G401 (cell line): ENCODE measurements at places on chromosomes 13 and 19. TPM values are rescaled to one million over a fixed set of nuclear protein-coding genes. Genes with fewer than 3 reads are reported as not detected.

- DNase-seq: peak; percentile 23
These were observed 50.9 kb upstream of the TPM4 start for GRCh38 chr19:16025108-16026101.

- peak; percentile 19 for DNase-seq
These were observed 21.3 kb upstream of the TINCR start for GRCh38 chr19:5588906-5589676.

DNA sequence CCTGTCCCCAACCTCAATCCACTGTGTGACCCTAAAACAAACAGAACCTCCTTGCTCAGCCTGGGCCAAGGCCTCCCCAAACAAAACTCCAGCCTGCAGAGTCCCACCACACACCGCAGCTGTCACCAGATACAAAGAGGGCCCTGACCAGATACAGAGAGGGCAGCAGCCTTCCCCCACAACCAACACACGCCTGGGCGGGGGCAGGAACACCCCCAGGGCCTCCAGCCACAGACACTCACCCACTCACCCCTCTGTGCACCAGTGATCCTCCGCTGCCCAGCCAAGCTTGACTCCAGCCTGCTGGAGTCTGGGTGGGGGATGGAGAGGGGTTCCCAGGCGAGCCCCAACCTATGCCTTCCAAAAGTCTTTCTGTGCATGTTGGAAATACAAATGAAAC is 5.9 kb upstream of the CIRBP start:
- no peak for DNase-seq

- no peak for DNase-seq
These were observed 48.4 kb downstream of the WASF3 start for GRCh38 chr13:26605845-26606244.

DNA sequence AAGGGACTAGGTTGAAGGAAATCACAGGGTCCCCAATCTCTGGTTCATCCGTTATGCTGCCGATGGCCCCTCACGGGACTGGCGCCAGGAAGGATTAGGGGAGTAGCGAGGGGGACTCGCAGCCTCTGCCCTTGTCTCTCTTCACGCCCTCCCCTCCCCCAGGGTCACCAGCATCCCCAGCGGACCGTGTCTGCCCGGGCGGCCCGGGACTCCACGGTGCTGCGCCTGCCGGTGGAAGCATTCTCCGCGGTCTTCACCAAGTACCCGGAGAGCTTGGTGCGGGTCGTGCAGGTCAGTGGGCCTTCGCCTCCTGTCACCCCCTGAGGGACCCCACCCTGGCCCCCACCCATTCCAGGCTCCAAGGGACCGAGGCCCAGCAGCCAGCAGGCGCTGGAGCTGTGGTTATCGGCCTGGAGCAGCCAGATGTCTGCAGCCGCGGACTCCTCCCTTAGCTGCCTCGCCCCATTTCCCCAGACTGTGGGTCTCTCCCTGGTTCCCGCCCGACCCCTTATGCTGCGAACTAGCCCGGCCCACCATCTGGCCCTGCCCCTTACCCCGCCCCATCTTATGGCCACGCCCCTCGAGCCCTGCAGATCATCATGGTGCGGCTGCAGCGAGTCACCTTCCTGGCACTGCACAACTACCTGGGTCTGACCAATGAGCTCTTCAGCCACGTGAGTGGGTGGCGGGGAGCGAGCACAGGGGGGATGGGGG is 5.4 kb downstream of the PNPLA6 start:
- DNase-seq: no peak

DNA sequence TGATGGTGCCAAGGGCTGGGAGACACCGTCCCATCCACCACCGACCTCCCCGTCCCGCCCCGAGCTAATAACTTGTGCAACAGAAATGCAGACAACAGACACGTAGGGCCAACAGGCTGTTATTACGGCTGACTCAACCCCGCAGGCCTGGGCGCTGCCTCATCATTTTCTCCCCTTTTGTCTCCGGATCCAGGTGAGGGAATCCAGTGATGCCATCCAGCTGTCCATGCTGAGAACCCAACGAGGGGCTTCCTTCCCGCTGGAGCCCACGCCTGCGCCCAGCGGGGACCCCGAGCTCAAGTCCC is 6.4 kb upstream of the DIRAS1 start:
- DNase-seq: no peak

- no peak for DNase-seq
These were observed 487 bp downstream of the RPS5 start for GRCh38 chr19:58387338-58388174.

DNA sequence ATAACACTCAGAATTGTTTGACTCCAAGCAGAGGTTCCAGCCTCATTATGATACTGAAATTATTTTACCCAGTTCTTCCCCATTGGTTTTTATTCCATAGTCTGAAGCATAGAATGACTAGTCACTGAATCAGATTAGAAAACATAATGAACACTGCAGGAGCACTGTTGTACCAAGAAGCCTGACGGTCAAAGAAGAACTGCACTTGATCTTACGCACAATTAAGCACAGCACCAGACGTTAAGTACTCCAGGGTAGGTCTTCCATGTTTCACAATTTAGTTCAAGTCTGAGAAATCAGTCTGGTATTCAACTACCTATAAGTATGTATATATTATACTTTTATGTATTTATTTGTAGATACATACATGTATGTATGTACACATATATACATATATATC is 973.5 kb upstream of the SPRY2 start:
- no peak for DNase-seq

DNA sequence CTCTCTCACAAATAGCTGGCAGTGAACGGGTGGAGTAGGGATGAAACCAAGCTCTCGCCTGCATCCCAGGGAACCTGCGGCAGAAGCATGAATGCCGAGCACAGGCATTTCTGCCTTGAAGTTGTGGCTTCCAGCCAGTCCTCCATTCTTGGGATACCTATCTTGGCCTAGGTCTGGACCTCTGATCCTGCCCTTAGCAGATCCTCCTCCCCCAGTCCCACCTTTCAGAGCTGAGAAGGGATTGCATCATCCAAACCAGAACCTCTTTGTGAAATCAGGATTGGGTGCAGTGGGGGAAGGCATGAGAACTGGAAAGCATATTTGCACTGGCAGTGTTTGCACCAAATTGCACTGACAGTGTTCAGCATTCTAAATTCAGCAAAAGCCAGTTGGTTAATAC is 5.8 kb downstream of the ZNF780A start:
- no peak for DNase-seq

- DNase-seq: no peak
These were observed at the start of gene PRTN3 for GRCh38 chr19:840519-841206. TSS of gene PRTN3 (plus strand) at chr19:840999. CDS start at chr19:841009, 10 bp downstream.

- no peak for DNase-seq
These were observed 20.5 kb upstream of the STRN4 start for GRCh38 chr19:46766569-46767317.

GRCh38 chr19:1189419-1189818 is 15.4 kb upstream of the SBNO2 start:
- no peak for DNase-seq

- DNase-seq: no peak
These were observed 4.6 kb downstream of the COL4A2 start for GRCh38 chr13:110311443-110312338.

- no peak for DNase-seq
These were observed 99.5 kb upstream of the SPATA13 start for GRCh38 chr13:24060993-24061392.

DNA sequence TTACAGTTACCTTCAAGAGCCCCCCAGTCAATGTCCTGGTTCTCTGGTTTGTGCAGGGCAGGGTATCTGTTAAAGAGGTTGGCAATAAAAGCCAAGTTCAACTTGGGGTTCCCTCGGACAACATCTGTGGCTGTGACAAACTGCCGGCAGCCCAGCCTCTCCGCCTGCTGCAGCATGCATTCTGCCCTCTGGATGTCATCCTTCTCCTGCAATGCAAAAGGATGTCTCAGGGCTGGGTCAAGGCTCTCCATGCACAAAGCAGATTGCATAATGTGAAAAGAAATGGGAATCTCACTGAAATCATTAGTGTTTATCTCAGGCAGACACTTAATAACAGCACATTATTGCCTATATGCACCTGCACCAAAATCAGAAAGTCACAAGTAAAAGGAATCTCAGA is 35.1 kb downstream of the LCP1 start:
- no peak for DNase-seq

Gene LRRC63
- total RNA-seq: not detected in 2 replicates

Gene C5AR2
- not detected in 2 replicates for total RNA-seq

Gene CD79A
- total RNA-seq: 1.0 and 1.4 TPM in 2 replicates

Gene ZNF626
- total RNA-seq: 1.2 and 2.5 TPM in 2 replicates

Gene KLK2
- total RNA-seq: not detected in 2 replicates

Gene BST2
- 174 and 187 TPM in 2 replicates for total RNA-seq

Gene APOE
- 2,018 and 2,607 TPM in 2 replicates for total RNA-seq

Gene BCL3
- 6.6 and 9.1 TPM in 2 replicates for total RNA-seq

Gene TEX29
- not detected in 2 replicates for total RNA-seq

Gene SHKBP1
- 74.5 and 115 TPM in 2 replicates for total RNA-seq

Gene NPHS1
- total RNA-seq: 0.18 TPM in 1 of 2 replicates, not detected in the other

Gene RPL13A
- 2,624 and 3,787 TPM in 2 replicates for total RNA-seq

Gene ZNF738
- total RNA-seq: 10.3 and 11.3 TPM in 2 replicates

Gene ZNF813
- 0.37 and 0.75 TPM in 2 replicates for total RNA-seq

Gene TTC9B
- not detected in 2 replicates for total RNA-seq
